ENCODE measurements at places on chromosomes 11 and 22.

DNA sequence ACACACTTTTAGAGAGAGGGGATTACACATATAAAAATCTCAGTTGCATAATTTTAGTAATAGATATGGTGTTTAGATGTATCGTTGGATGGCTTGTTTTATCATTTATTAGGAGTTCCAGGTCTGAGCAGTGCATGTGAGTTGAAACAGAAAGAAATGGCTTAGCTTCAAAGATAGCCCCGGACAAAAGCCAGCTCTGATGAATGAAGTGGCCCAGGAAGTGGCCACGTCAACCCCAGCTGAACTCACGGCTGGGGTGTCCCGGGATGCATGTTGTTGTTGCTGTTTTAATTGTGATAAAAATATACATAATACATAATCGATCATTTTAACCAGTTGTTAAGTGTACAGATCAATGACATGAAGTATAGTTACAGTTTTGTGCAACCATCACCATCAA, 1513.6 kb downstream of the BRD1 start:
- DNase-seq: no peak

DNA sequence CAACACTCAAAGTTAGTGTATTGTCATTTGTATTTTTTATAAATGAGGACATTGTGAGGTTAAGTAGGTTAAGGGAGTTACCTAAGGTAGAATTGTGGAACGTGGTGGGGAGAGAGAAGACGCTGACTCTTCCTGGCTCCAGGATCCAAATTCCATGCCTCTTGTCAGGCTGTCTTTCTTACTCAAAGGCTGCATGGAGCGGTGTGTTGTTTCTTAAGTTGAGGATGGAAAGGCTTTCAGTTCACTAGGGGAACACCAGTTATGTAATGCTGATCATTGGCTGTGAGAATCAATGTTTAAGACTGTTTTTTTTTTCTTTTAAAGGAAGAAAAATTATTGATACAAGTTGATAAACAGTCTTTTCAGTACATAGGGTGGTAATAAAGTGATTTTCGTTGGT, 2.9 kb downstream of the UBE2L3 start:
- DNase-seq: no peak

DNA sequence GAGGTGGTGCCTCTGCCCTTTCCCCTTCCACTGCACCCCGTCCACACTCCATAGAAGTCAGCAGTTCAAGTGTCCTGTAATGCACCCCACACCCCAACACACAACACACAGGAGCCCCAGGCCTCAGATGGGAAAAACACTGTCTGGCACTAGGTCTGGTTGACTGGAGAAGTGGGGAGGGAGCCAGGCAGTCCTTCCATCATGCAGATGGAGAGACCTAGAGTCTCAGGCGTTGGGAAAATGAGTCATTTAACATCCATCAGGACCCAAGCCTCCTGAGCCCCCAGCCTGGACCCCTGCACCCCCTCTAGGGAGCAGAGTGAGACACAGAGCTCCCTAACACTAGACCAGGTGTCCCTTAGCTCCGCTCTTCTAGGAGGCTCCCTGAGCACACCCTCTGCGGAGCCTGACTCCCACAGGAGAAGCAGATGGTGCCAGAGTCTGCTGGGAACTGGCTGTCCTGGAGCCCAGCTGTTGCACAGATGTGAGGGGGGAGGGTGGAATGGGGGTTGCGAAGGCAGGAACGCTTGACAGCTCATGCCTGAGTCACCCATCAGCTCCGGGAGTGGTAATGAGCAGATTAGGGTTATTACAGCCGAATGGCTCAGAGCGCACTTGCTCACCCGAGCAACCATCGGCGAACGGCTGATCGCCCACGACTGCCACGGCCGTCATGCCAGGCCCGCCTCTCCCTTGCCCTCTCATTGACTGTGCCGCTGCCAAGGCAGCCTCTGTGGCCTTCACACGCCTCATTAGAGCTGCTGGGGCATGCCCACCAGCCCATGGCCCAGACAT, 22.1 kb upstream of the SYT7 start:
- no peak for DNase-seq

GRCh38 chr11:44528103-44528502, 37.4 kb upstream of the CD82 start:
- peak; percentile 36 for DNase-seq

- DNase-seq: no peak
Measured at GRCh38 chr11:105933695-105934094, 88.3 kb downstream of the MSANTD4 start.

DNA sequence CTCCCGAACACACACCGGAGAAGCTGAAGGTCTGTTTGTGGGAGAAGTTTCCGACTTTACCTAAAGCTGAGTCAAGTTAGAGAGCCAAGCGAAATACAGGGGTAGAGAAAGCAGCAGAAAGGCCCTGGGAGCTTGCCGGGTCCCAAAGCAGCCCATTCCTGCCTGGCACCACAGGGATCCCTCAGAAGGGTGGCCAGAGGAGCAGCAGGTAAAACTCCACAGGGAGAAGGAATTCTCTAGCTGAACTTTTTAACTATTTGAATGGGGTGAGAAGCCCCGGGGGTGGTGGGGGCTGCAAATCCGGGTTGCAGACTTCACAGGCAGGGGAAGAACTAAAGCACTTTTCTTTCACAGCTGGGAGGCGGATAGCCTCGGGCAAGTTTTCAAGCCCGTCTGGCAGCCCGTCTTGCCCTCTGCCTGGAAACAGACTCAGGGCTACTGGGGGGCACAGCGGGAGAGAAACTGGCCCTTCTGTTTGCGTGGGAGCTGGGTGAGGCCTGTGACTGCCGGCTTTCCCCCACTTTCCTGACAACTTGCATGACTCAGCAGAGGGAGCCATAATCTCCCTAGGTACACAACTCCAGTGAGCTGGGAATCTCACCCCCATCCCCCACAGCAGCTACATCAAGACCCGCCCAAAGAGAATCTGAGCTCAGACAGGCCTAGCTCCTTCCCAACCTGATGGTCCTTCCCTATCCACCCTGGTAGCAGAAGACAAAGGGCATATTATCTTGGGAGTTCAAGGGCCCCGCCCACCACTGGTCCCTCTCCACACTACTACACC, 311.0 kb downstream of the SBF2 start:
- peak; percentile 87 for DNase-seq

DNA sequence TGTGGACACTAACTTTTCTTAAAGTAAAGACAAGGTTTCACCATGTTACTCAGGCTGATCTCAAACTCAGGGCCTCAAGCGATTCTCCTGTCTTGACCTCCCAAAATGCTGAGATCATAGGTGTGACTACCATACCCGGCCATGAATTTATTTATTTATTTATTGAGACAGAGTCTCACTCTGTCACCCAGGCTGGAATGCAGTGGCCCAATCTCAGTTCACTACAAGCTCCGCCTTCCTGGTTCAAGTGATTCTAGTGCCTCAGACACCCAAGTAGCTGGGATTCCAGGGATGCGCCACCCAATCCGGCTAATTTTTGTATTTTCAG, 29.7 kb upstream of the PCF11 start:
- DNase-seq: no peak

DNA sequence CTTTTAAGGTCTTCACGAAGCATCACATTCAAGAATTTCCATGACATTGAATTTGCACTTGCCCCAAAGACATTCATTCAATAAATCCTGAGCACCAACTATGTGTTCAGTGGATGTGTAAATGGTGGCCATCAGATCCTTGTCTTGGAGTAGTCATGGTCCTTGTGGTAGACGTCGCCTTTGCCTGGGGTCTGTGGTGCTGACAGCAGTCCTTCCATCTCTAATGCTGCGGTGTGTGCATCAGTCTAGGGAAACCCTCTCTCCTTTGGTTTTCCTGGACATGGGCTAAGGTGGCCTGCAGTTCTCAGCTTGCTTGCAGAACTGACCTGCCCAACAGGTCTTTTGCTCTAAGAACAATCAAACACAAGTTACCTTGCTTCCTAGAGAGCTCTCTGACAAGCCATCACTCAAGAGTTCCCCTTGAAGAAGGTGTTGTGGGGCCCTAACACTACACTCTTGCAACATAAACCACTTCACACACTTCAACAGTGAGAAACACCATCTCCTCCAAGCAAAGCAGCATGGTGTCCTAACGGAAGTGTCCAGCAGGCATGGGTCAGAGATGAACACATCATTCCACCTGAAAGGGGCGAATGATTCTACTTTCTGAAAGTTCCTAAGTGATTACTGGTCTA, 72.1 kb downstream of the BUD13 start:
- DNase-seq: no peak

GRCh38 chr11:124886476-124886875, 11.2 kb downstream of the ROBO4 start:
- DNase-seq: no peak

GRCh38 chr22:42432818-42433217, 615 bp upstream of the NFAM1 start:
- DNase-seq: no peak

- DNase-seq: no peak
Measured at GRCh38 chr11:134655189-134655989, 243.3 kb upstream of the B3GAT1 start.

DNA sequence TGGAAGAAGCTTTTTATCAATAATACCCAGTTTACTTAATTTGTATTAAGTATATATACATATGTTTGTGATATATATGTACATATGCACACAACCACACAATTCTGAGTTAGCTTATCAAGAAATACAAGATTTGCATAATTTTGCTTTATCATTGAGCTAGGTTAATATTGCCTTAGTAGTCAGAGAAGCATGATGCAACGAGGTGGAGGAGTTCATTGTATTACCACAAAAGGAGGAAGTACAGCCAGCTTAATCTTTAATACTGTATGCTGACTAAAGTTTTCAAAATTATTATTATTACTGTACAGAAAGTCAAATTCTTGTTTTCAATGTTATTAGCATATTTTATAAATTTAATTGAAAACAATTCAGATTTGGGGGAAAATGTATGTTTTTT, 278.4 kb upstream of the PDGFD start:
- no peak for DNase-seq

DNA sequence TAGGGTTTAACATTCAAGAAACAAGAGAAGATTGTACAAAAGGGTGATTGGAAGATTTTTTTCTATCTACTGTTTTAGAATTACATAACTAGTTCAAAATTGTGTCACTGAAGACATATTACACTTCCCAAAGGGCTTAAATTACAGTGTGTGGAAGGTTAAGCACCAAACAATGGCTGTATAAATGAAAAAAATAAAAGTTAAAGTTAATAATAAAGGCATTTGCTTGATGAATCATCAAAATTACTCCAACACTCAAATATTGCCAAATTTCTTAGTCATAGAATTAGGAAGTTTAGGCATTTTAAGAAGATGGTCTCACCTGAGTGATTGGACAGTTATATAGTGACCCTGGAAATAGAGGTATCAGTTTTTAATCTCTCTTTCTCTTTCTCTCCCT, 227.6 kb upstream of the CARD18 start:
- DNase-seq: no peak

GRCh38 chr11:68436985-68437926, 23.3 kb upstream of the PPP6R3 start:
- peak; percentile 69 for DNase-seq

DNA sequence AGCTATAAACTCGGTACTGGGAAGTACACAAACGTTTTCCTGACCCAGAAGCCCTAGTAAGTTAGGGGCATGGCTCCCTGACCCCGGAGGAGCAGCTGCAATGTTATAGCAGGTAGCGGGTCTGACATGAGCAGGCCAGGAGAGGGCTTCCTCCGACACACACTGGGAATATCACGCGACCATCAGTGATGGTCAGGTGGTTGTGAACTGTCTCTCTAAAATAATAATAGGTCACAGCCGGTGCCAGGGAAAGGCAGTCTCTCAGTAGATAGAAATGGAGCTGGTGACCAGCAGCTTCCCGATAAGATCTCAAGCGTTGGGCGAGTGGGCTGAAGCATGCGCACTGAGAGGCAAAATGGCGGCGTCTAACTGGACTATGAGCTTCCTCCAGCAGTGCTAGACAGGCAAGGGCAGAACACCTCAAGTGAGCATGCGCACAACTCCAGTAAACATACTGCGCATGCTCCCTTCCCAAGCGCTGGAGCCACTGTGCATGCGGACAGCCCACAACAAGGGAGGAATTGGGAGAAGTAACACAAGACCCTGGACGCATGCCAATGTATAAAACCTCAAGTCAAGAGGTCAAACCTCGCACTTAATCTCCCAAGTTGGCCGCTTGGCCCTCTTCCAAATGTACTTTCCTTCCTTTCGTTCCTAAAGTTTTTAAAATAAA, 22.3 kb upstream of the TESMIN start:
- DNase-seq: no peak

DNA sequence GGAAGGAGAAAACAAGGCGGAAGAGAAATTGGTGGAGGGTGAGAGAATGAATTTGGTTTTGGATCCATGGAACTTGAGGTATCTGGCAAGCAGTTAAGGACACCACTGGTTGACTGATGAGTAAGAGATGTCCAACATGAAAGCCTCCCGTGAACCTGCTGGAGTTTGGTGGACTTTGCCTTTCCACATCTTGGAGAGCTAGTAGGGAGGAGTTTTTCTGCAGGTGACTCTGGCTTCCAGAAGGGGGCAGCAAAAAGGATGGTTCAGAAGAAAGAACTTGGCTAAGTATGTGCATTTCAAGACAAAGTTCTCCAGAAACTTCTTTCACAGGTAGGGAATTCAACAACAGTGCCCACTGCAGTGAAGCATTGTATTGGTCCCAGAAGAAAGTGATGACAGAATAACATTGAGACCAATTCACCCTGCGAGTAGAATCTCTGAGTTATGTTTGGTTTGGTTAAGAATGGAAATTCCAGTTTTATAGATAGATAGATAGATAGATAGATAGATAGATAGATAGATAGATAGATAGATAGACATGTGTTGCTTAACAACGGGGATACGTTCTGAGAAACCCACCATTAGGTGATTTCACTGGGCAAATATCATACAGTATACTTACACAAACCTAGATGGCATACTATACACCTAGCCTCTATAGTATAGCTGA, 28.5 kb downstream of the DCDC1 start:
- DNase-seq: peak; percentile 71

DNA sequence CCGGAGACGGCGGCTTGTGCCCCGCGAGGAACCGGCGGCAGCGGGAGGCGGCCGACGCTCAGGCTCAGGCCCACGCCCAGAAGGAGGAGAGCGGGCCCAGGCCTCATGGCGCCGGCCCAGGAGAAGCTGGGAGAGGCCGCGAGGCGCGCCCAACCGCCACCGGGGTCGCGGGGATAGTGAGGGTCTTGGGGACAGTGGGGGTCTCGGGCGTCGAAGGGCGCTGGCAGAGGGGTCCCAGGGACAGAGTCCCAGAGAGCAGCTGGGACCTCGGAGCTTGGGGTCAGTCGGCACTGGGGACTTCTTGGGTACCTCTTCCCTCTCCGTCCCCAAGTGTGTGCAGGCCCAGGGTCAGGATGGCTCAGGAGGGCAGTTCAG, at the start of gene PKDREJ:
TSS of gene PKDREJ (minus strand) at position 128 of the 375 bp plus-strand sequence. CDS start at position 107, 21 bp downstream.
- DNase-seq: no peak
